Dermis microvascular lymphatic vessel endothelial cell (primary cell): ENCODE measurements at places on chromosomes 11 and 22.

DNA sequence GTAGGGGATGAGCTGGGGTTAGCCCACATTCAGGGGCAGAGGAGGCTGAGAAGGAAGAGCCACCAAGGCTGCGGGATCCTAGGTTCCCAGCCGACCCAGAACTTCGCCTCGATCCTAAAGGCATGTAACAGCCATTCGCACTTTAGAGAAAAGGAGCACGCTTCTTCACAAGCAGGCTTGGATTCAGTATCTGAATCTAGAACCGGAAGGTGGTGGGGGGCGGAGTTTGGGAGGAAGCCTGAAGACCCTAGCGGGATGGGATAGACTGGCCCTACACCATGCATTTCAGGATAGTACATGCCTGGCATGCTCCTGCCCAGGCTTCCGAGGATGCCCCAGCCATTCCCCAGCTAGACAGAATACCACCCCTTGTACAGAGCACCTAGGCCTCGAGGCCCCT is 4.4 kb downstream of the SCARF2 start:
- DNase-seq: no peak

GRCh38 chr11:72675221-72675620 is 999 bp upstream of the PDE2A start:
- no peak for DNase-seq

DNA sequence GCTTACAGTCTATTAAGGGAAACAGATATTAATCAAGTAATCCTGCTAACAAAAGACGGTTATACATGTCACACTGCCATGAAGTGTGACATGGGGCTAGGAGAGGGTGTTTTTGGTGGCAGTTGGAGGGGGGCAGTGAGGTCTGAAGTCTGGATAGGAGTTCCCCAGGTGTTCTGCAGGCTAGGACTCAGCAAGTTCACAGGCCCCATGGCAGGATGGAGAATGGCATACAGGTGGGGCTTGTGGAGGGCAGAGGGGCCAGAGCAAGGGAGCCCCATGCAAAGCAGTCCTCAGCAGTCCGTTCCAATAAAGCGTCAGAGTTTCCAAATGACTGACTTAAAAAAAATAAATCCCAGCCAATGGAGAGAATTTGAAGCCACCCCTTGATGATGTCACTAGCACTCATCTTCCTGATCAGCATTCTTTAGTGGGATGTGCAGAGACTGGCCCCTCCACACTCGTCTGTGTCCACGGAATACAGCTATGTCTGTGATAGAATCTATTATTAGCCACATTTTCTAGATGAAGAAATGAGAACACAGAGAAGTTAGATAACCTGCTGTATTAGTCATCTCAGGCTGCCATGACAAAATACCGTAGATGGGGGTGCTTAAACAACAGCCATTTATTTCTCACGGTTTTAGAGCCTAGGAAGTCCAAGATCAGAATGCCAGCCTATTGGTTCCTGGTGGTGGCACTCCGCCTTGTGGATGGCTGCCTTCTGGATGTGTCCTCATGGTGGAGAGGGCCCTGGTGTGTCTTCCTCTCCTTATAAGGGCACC is 32.6 kb downstream of the PRDM11 start:
- DNase-seq: peak; percentile 34

DNA sequence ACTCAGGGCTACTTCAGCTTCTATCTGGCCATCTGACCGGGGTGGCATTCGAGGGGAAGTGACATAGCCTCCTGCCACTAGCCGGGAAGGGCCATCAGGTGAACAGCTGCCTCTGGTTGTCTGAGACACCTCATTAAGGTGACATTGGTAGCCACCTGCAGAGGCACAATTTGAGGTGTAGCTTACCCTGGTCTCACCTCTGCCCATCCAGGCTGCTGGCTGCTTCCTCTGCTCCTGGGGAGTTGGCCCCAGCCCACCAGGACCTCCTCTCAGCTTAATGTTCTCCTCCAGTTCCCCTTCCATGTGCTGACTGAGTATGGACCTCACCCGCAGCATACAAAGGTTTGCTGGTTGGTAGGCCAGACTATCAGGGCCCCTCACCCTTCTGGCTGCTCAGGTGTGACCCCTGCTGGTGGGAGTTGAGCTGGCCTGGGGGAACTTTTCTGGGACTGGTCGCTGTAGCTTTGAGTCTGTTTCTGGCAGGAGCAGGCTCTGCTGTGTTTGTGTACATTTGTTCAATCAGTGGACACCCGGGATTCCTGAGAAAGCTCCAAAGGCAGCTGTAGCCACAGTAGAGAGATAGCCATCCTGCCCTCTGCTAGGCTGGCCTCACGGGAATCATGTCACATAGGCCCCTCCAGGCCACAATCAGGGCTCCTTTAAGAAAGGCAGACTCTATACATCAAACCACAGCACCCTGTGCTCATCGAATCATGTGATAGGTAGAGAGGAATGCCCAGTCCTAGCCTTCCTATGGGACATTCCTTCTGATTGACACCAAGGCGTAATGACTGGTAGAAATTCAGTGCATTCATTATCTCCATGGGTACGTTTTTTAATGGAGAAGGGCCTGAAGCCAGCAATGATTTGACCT is 295.1 kb upstream of the PLET1 start:
- DNase-seq: peak; percentile 54

DNA sequence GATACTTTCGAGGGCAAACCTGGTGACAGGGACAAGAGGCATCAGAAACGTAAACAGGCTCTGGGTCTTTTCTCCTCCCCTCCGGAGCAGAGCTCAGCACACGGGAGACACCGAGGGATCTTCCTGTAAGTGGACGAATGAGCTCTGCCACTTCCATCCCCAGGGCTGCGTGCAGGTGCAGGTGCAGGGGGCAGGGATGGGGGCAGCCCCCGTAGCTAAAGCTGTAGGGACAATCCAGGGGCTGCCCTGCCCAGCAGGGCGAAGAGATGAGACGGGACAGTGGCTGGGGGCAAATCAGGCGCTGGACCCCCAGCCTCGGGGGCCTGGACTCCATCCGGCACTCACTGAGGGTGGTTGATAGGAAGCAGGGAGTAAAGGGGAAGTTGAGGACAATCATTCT is 505.4 kb downstream of the BRD1 start:
- DNase-seq: no peak

DNA sequence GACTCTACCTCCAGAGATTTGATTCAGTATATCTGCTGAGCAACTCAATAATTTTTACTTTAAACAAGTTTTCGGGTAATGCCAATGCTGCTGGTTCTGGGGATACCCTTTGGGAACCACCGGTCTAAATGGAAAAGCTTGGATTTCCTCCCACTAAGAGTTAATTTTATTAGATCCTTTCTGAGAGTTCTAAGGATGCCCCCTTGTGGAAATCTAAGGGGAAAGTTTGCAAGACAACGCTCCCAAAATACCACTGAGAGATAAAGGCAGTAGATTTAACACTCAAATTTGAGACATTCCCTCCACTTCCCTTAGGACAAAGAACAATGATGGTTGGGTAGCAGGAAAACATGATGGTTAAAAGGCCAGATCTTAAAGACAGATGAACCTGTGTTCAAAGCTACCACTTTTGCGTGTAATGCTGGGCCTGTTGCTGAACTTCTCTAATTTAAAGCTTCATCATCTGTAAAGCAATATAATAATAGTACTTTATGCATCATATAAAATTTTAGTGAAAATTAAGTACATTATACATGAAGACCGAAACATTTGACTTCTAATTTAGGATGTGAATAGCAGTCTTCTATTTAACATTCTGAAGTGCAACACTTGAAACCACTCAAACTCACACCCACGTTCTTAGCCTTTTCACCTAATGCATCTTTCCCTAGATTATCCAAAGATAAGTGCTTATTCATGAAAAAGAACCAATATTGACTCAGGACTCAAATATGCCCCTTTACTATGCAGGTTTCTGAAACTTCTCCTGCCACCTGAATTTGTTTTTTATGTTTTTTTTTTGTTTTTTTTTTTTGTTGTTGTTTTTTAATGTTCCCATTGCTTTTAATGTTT is 110.1 kb upstream of the LUZP2 start:
- peak; percentile 12 for DNase-seq

- no peak for DNase-seq
Observed at GRCh38 chr11:27409742-27410141, 46.7 kb upstream of the CCDC34 start.
